D721Med (cell line): ENCODE measurements at places on chromosomes 2 and 18.

DNA sequence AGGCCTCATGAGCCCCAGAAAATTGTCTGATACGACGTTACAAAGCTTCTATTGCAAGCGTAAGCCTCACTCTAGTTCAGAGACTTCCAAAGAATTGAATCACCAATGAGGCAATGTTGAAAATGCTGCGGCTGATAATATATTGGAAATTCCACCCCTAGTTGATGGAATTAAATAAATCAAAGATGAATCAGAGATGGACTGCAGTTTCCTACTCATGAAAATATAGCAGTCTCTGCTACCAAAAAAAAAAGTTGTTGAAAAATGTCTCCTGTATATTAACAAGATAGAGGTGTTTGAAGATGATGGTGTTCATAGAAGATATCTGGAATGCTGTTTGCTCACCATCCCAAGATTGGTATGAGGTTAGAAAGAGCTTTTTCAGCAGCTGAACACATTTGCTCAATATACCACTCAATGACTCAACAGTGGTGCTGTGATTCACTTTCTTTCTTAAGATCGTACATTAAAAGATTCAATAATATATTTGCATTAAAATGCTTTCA is 99.8 kb upstream of the ARHGAP28 start:
- no peak for DNase-seq

DNA sequence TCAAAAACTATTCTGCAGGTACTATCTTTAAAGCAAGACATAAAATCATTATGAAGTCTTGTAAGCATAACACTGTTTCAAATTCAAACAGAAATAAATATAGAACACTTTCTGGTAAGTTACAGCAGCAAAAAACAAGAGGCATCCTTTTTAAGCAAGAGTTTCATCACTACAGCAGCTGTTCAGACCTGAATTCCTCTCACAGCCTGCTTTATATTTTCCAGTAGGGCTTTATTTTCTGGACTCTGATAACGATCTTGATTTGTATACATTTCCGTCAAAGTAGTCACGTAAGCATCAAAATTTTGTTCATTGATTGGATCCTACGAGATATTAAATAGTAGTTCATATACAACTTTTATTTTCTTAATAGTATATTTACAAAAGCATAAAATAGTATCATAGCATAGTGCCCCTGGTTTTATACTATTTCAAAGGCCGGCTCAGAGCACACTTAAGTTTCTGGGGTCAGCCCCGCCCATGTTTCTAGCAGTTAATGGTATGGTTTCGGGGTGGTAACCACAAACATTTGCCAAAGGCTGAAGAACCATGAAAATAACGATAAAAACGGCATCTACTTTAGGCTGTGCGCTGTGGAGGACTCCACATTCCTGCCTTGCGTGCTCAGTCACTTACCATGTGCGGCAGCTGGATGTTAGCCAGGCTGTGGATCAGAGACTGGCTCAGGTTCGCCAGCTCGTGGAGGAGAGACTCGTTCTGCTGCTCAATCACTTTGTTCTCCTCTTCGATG is 47.5 kb upstream of the PXDN start:
- DNase-seq = no peak

GRCh38 chr2:11616851-11617415 is 53.1 kb downstream of the NTSR2 start:
- DNase-seq = no peak

DNA sequence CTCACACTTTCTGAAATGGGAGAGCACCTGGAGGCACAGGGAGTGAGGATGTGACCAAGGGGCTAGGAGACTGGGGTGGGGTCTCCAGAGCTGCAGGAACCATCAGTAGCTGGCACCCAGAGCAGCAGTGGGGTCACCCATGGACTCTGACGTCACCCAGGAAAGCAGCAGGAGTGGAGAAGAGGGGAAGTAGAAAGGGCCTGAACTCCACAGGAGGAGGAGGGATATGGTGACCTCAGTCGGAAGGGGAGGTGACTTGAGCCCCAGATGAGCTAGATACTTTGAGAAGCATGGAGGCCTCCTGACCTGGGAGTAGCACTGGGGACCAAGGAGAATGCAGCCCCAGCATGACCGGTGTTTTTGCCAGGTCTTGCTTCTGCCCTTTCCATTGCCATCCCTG is 8.8 kb downstream of the NMUR1 start:
- DNase-seq = no peak

DNA sequence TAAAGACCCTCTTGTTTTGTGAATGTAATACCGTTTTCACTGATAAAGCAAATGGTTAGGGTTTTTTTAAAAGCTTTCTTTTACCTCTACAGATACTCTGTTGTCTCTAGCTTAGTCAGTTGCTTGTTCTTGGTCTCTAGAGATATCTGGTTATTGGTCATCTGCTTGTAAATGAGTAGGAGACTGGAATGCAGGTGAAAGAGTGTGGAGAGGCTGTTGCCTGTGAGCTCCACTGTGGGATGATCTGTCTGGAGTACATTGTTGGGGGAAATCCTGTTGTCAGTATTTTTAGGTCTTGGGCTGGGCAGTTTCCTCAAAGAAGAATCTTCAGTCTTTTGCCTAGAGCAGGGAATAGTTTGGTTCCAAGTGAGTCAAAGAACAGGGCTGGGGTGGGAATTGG is 67.7 kb downstream of the SMCHD1 start:
- no peak for DNase-seq

GRCh38 chr18:75261430-75262223 is 51.0 kb downstream of the TSHZ1 start:
- no peak for DNase-seq

DNA sequence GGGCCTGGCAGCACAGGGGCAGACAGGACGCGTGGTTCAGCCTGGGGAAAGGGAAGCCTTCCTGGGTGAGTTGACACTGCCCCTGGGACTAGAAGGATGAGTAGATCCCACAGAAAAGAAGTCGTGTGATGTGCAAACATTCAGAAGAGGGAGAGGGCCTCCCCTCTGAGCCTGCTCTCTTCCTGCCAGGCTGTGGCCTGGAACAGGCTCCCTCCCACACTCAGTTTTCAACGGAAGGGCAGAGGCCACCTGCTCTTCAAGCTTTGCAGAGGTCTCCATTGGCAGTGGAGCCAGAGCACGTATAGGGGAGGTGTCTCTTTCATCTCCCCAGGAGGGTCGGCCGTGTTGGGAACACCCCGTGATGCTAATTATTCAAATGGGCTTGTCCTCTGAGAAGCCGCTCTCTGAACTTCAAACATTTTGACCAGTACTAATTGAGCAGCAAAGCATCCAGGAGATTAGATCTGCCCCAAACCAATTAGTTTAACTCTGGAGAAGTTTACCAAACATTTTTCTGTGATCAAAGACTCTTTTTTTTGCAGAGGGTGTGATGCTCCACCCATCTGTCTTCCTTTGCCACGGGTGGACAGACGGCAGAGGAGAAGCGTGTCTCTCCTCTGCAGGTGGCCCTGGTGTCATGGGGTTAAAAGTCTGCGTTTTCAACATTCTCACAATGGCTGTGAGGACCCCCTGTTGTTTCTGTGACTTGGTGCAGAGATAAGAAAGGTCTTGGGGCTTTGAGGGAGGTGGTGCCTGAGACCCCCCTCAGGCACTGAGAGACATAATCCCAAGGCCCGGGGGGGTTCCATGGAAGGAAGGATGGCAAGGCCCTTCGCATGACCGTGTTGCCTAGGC is 29.5 kb upstream of the ODC1 start:
- DNase-seq = no peak

DNA sequence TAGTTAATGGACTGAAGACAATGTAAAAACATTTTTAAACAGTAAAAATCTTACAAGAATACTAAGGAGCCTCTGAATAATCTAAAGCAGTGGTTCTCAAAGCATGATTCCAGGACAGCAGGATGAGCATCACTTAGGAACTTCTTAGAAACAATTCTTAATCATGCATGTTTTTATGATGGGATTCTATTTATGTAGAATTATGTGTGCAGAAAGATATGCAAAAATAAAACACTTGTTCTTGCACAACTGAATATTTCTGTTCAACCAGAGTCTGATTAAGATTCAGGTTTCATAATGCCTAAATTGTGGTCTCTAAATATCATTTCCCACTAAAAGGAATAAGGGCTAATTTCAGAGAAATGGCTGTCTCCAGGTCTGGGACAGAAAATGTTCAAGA is 69.2 kb upstream of the MTIF2 start:
- no peak for DNase-seq

GRCh38 chr2:167653131-167653530 is 594.3 kb downstream of the STK39 start:
- DNase-seq = no peak

DNA sequence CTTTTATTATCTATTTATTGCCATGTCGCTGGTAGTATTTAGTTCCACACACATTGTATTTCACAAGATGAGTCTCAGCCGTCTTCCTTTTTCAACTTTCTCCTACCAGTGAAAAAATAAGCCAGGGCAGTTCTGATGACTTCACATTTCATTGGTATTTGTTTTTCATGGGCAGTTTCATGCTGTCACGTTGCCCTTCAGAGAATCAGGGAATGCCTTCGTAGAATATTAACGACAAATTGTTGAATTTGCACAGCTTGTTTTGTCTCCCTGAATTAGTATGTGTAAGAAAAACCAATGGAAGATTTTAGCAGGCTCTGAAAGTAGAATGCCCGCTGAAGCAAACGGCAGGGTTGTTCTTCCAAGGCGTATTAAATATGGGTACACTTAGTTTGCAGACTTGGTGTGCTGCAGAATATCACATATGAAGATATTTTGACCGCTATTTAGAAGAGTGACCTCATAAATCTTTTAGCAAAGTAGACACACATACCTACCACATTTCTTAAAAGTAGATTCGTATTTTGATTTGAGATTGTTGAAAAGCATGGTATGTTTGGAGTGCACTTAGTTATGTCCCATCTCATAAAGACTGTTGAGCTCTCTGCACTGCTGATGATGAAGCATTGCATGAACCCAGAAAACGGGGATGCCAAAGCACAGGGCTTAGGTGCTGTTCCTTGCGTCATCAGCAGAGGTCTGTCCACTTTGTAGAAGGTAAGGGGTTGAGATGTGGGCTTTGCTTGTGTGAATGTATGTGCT is 2.9 kb downstream of the NEDD4L start:
- DNase-seq = no peak

GRCh38 chr2:199903111-199903510 is 8.0 kb upstream of the C2orf69 start:
- DNase-seq = no peak

- DNase-seq = no peak
Measured at GRCh38 chr18:45408218-45408617, 207.1 kb upstream of the SLC14A2 start.

DNA sequence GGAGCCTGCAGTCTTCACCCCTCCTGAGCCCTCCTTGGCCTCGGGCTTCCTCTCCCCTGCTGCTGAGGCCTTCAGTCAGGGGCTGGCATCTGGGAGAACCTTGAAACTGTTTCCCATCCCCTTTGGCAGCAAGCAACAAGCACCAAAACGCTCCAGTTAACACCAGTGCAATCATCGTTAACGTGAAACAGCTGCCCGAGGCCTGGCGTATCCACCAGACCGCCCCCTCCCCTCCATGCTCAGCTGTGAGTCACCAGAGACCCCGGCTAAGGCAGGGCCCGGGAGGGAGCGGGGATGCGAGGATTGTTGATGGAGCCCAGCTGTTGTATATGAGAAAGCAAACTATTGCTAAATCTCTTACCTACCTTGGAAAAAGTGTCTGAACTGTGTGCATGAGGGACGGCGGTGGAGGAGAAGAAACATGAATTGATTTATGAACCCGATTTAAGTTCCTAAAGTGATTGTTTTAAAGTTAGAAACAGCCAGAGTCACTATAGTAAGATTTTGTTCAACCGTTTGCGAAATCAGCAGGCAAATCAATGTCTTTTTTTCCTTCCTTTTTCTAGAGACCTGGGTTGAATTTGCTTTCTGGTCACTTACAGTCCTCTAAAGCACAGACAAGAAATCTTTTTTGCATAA is 5.2 kb downstream of the ZFP36L2 start:
- no peak for DNase-seq

DNA sequence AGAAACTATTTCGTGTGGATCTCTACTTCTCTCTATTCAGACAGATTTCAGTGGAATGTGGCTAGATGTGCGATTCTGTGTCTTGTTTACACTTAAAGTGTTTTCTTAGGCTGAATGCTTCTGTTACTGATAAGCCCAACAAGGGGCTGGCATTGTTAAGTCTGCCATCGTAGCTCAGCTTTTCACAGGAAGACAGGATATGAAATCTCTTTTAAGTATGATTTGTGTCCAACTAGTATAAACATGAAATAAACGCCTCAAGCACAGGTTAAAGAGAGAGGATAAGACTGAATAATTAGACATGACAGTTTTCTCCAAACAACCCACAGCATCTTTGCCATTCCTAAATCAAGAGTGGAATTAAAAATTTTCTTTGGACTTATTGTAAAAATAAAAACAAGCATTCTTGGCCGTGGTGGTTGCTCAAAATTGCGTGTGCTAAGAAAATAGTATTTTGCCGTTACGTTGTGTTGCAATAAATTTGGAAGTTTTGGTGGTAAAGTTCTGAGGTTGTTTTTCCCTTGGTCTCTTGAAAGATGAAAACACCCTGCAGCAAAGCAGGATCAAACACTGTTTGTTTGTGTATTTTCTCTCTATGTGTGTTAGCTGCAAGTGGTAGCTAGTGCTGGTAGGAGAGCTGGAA is 1.0 kb downstream of the VIT start:
- no peak for DNase-seq

DNA sequence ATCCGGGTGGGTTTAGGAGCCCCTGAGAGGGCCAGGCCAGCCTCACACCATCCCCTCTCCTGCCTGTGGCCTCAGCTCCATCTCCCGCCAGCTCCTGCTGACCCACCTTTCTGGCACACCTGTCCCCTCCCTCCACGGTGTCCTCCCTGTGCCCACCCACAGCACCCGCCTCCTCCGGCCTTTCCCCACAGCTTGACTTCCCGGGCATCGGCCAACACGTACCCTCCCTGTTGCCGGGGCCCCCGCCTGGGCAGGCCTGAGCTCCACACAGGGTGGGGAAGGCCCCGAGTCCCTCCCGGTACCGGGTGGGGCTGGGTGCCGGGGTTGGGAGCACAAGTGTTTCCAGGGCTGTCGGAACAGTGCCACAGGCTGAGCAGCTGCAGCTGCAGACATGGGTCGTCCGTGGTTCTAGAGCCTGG is 6.5 kb downstream of the GPC1 start:
- no peak for DNase-seq

DNA sequence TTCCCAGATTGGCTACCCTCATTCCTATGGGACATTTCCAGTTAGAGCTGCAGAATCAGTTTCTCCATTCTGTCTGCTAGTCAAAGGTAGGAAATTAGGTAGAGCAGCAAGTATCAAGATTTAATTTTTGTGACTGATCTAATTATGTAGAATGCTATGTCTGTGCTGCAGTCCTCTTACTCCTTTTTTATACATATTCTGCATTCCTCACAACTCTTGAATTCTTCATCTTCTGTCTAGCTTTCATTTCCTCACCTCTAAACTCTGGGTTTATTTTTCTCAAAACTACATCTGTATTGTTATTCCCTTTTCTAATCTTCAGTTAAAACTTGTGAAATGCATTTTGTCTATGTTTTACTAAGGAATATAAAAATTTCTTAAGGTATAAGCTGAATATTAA is 8.6 kb downstream of the SGO2 start:
- DNase-seq = no peak

GRCh38 chr2:103739186-103739585 is 977.4 kb downstream of the TMEM182 start:
- no peak for DNase-seq
